NCI-H774 (cell line): ENCODE measurements at places on chromosomes 1 and 21.

GRCh38 chr1:47998396-47998990, 1.3 kb upstream of the TRABD2B start:
- no peak for DNase-seq

DNA sequence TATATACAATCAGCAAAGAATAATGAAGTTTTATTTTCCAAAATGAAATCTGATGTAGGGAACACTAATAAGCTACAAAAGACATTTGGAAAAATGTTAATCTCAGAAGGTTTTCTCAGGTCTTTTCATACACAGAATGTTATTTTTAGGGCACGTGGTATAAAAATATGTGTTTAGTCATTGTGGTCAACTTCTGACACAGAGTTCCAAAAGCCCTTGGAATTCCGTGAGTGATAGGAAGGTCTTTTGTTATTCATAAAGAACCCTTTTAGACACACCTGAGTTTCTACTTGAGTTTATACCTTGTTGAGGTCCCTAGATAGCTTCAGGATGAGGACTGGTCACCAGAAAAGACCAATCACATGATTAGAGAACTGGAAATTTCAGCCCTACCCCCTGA, 277.6 kb upstream of the NCAM2 start:
- no peak for DNase-seq

GRCh38 chr1:89827902-89828301, 7.1 kb downstream of the LRRC8D start:
- DNase-seq: no peak

DNA sequence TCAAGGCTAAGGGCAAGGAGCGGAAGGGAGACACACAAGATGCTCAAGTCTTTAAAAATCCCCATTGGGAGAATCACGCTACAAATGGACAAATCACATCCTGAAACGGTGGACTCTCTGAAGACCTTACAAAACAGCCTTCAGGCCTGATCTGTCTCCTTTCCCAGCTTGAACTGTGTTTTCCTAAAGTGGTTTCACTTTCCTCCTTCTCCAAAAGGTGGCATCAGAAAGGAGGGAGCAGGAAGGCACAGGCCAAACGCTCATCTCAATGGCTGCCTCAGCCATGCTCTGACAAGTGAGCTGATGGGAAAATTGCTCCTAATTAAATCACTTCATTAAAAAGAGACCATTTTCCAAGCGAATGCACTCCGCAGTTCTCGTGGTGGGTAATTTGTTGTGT, 47.7 kb downstream of the UTP25 start:
- peak; percentile 53 for DNase-seq

DNA sequence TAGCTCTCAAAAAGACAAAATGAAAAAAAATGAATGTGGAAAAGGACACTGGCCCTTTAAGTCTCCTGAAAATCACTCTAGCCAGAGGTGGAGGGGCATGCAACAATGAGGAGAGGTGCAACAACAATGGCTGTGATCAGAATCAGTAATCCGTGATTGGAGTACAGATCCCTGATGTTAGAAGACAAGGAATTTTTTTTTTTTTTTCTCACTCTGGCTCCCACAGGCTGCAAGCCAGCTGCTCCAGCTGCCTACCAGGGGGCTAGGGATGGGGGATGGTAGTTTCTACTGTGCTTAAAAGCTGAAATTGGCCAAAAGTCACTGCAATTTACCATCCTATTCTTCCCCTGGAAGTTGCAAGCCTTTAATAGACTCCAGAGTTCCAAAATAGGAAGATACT, 54.5 kb downstream of the STYXL2 start:
- DNase-seq: no peak

DNA sequence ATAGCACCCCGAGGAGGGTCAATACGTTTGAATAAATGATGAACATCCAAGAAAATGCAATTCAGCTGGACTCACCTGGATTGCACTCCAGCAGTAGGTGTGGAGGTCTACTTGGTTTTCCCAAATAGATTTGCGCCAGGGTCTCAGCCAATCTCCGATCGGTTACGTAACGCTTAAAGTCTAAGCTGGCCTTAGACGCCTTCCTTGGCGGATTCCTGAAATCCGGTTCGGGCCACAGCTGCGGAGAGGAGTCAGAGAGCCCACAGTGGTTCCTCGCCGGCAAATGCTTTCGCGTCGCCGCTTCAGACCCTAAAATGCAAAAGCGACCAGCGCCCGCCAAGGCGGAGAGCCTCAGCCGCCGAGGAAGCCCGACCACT, 322 bp downstream of the TFB2M start:
- peak; percentile 52 for DNase-seq

- DNase-seq: no peak
These were observed 198.9 kb downstream of the LRRC7 start for GRCh38 chr1:69766431-69767180.

DNA sequence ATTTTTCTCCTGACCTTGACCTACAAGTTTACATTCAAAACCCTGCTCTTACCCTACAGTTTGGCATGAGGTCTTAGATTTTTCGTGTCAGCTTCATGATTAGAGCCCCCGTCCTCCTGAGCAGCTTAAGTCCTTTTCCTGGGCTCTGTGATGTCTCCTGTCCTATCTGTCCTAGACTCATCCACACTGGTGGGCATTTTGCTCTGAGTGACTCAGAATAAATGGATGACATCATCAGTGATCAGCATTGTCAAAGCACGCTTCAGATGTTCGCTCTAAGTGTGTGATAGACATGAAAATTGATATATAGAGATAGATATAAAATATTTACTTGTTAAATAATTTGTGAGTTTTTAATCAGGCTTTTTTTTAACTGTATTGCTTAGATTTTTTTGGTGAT, 21.8 kb downstream of the RGS13 start:
- DNase-seq: no peak

- no peak for DNase-seq
These were observed 8.4 kb downstream of the HMGB4 start for GRCh38 chr1:33872275-33872674.

- DNase-seq: no peak
These were observed 575.1 kb upstream of the BEND5 start for GRCh38 chr1:49351768-49352167.

DNA sequence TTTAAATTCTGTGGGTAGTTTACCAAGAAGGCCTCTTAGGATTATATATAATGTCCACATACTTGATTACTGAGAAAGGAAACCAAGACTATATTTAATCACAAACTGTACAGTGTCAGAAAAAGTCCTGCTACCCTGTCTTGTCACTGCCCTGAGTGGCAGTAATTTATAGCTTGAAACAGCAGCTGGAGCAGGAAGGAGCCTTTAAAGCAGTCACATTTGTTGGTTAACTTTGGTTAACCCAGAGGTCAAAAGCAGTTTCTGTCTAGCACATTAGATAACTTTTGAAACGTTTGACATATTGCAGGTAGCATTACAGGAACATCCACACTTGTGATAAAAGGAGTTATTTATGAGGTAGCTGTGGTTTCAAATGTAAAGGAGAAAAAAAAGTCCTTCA, 161.7 kb downstream of the ROR1 start:
- no peak for DNase-seq

GRCh38 chr1:67135354-67135753, 584 bp upstream of the C1orf141 start:
- no peak for DNase-seq

- no peak for DNase-seq
These were observed 87.0 kb downstream of the POFUT2 start for GRCh38 chr21:45200581-45201296.

DNA sequence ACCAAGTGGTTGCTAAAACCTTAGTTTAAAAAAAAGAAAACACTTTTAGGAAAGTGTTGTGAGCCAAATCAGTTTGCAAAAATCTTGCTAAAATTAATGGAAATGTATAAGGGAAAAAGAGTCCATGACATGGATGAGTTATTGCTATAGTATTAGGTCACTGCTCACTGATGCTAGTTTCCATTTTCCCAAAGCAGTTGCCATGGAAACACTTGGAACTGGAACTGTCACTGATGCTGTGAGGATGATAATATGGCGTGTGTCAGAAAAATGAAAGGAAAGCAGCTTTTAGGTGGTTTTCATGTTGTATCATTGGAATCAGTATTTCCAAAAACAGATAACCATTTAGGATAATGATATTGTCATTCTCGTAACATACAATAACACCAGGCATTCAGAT, 104.4 kb downstream of the PHTF1 start:
- no peak for DNase-seq

GRCh38 chr21:38376235-38376634, 119.4 kb downstream of the KCNJ15 start:
- DNase-seq: no peak

DNA sequence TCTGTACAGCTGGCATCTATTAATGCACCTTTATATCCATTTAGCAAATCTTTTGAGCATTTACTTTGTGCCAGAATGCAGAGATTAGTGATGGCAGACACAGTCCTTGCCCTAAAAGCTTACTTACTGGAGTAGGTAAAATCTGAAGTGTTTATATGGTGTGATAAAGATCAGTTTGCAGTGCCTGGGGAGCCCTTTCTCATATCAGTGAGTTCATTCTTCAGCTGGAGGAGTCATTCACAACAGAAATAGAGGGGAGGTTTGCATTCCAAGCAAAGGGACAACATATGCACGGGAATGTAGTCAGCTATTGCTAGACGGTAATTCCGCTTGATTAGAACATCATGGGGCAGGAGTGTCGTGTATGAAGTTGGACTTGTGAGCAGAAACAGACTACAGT, 8.4 kb downstream of the SLC35F3 start:
- no peak for DNase-seq

DNA sequence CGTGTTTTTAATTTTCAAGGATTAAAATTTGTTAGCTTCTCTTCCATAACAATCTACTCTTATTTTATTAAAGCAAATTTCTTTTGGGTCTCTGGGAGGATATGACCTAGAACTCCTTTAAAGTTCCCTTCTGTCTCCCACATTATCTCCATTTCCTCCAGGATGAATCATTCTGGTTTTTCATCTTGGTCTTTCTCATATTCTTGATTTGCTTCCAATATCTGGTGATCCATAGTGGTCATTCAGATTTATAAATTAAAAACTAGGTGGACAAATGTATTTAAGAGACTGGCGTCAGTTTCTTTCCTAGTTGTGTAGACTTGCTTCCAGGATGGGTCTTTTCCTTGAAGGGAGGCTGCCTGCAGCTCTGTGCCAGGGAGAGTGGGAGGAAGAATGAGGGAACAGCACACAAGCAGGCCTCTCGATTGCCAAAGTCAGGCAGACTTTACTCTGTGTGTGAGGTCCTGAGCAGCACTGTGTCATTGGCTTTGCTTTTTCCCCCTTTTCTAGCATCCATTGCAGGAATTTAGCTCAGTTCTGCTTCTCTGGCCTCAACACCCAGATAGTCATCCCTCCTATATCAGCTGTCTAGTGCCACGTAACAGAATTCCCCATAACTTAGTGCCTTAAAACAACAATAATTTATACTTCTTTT, 48.1 kb upstream of the FOXO6 start:
- no peak for DNase-seq

GRCh38 chr1:59856725-59857338, 42.1 kb downstream of the HOOK1 start:
- peak; percentile 47 for DNase-seq

DNA sequence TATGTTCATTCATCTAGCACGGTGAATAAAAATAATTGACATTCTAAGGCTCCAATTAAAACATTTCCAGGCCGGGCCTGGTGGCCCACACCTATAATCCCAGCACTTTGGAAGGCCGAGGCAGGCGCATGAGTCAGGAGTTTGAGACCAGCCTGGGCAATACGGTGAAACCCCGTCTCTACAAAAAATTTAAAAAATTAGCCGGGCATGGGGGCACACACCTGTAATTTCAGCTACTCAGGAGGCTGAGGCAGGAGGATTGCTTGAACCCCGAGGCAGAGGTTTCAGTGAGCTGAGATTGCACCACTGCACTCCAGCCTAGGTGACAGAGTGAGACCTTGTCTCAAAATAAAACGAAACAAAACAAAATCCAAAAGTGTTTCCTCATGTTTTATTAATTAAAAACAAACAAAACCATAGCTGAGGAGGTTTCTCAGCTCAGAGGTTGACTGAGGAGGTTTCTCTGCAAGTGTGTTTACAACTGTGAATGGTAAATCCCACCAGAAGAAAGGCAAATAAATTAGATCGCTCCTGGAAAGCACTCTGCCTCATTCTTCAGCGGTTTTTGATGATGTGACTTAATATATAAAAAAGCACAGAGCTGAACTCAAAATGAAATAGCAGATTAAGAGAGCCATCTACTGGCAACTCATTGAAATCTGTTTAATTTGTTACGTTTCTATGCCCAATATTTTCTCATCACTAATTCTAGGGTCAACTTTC, 37.7 kb upstream of the ATG4C start:
- peak; percentile 51 for DNase-seq
